ENCODE measurements at places on chromosomes 3 and 15. TPM values are rescaled to one million over a fixed set of nuclear protein-coding genes. Genes with fewer than 3 reads are reported as not detected.

- DNase-seq: no peak
These were observed 10.3 kb downstream of the PLXNB1 start for GRCh38 chr3:48419597-48419996.

- no peak for DNase-seq
These were observed 50.6 kb upstream of the TBC1D23 start for GRCh38 chr3:100209948-100210771.

- no peak for DNase-seq
These were observed 151.1 kb downstream of the OSBPL10 start for GRCh38 chr3:31829826-31830426.

DNA sequence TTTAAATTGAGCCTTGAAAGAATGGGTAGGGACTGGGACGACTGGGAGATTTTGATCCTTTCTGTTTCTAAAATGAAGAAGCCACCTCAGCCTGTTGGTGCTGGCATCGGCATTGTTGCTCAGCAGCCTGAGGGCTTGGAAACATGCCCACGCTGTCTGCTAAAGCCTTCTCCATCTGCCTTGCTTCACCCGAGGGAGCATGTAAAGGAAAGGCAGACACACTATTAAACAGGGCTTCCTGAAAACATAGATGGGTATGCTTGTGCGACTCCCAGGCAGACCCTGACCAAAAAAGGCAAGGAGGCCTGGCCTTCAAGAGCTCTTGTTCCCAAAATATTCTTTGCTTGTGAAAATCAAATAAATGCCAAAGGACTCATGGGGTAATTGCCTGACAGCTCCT, 84.2 kb upstream of the SLC4A7 start:
- DNase-seq: no peak

CPNE9 gene
- total RNA-seq: 0.31 TPM

- no peak for DNase-seq
These were observed 643 bp upstream of the RNU5B-1 start for GRCh38 chr15:65303687-65304380.

MITF gene
- 1.7 TPM for total RNA-seq

DNA sequence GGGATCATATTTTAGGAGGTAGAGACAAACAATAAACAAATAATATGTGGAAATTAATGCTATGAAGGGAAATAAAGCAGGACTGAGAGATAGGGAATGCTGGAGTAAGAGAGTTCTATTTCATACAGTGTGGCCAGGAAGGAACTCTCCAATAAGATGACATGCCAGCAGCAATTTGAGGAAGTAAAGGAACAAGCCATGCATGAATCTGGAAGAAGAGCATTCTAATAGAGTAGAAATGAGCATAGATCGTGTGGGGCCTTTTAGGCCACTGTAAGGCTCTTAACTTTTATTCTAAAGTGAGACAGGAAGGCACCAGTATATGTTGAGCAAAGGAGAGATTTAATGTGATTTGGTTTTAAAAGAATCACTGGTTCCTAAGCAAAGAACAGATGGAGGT, 126.3 kb downstream of the DMXL2 start:
- DNase-seq: no peak

DNA sequence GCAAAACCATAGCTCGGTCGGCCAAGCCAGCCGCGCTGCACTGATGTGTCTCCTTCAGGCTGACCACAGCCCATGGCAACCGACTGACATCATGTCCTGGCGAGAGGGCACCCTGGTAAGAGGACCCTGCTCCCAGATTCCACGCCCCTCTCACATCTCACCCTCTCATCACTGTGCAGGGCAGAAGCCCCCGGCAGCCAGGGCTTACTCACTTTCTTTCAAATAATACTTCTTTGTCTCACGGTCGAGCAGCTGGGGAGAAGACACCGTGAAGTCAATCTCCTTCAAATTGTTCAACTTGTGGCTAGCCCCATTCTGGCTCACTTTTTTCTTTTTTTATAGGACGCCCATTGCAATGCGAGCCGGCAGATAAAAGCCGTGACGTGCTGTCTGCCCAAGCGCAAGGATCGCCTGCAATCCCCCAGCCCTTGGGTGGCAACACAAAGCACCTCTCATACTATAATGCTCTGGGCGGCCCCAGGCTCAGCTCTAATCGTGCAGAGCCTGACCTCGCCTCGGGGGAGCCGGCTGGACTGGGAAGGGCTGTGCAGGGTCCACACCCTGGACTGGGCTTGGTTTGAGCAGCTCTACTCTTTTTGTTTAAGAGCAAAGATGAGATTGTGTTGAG, 33.6 kb downstream of the VGLL4 start:
- no peak for DNase-seq

DNA sequence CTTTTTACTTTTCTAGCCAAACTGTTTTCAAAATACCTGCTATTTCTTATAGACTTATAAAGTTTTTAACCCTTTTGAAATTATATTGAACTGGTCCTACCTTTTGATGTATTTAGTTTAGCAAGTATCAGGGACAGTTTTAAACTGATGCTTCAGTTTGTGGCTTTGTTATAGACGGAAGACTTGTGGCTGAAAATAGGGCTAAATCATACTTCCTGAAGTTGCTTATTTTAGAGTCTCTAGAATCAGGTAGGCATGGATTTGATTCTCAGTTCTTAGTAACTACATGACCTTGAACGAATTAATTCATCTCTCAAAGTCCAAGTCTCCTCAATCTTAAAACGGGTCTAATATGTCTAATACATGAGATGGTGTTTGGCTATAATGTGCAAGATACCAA, 322.8 kb downstream of the RAP2B start:
- no peak for DNase-seq

MESP1 gene
- total RNA-seq: not detected

DNA sequence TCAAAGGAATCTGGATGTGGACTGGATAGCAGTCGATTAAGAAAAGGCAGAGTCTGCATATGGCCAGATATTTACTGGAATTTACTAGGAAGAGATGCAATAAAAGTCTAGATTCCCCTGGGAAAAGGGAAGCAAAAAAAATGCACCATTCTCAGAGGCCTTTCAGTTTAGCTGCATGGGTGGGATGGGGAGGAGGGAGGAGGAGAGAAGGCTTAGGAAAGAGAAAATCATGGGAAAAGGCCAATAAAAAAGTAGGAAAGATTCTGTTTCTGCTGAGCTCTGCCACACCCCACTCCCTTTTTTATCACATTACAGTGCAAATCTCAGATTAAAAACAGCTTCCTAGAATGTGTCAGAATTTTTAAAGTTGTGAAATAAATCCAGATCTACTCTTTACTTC, 103.6 kb downstream of the ADAMTS9 start:
- no peak for DNase-seq

- no peak for DNase-seq
These were observed 77.4 kb downstream of the VPS8 start for GRCh38 chr3:184889312-184889904.

GRCh38 chr3:123143669-123144411, 57.9 kb upstream of the SEC22A start:
- DNase-seq: no peak

DNA sequence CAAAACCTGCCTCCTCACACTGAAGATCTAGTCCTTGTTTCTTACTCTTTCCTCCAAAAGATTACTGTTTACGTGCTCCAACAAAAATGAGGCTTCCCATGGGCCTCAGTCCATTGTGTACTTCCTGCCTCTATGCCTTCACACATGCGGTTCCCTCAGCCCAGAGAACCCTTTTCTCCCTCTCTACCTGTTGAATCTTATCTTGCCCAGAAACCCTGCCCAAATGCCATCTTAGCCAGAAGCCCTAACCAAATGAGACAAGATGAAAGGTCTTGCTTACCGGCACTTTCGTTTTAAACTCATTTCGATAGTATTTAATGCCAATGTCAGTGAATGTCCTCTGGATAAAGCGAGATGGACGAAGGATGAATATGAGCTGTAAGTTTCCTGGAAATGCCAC, 85.5 kb downstream of the B3GNT5 start:
- no peak for DNase-seq

PML gene
- 161 TPM for total RNA-seq

DNA sequence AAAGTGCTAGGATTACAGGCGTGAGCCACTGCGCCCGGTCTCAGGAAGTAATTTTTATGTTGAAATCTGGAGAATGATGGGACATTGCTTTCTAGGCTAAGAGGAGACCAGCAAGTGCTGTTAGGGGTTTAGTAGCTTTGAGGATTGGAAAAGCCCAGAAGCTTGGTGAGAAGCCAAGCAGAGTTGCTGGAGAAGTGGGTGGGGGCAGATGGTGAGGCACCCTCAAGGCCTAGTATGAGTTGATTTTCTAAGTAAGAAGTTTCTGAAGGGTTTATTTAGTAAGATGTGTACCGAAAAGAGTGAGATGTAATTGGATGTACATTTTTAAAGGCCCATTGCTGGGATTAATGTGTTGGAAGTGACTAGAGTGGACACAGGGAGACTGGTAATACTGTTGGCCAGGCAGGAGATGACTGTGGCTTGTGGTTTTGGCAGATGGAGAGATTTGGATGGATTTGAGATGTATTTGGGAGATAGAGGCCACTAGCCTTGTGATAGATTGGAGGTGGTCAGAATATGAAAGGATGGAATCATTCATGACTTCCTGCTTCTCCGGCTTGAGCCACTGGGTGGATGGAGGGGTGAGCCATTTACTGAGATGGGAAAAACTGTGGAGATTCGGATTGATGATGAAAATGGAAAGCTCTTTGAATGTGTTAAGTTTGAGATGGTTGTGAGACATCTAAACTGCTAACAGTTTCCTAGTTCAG, 2.3 kb downstream of the LRRC28 start:
- no peak for DNase-seq

- DNase-seq: no peak
These were observed 29.1 kb upstream of the ABHD10 start for GRCh38 chr3:111949712-111950111.

DNA sequence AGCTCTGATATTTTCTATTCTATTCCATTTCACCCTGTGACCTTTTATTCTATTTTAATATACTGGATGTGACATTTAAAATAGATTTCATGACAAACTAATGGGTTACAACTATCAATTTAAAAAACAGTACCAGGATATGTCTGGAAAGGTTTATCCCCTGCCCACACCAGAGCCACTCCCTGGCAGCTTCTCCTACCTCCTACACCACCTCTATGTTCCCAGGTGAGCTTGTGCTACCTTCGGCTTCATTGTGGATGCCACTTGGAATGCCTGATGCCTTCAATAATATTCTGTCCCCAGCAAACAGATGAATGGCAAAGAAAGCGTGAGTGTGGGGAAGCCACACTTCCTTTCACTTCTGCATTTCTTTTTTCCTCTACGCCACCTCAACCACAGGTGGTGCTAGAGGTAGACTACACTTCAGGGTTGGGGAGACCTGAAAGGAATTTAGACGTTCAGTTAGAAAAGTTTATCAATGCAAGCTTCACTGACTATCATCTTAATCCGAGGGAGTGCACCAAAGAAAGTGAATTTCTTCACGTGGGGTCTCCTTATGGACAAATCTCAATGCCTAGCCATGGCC, 213.0 kb downstream of the SSR3 start:
- DNase-seq: no peak

DNA sequence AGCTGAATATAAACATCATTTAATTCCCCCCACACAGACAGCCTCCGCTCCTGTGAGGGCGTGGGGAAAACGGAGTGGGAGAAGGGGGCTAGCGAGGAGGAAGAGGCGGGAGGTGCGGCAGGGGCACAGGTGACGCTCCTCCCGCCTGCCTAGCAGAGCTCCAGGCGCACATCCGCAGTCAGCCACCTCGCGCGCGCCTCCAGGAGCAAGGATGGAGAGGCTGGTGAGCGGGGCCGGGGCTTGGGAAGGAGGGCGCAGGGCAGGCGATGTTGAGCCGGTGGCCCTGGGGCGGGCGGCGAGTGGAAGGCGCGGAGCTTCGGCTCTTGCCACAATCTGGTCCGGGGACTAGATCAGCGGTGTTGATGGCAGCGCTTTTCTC, at the start of gene CD200:
CD200 (plus strand) TSS at position 155 of the 379 bp plus-strand sequence; CDS start at position 212, 57 bp downstream.
- peak; percentile 69 for DNase-seq

GRCh38 chr3:56761023-56761422, 40.7 kb downstream of the ARHGEF3 start:
- DNase-seq: no peak

DNA sequence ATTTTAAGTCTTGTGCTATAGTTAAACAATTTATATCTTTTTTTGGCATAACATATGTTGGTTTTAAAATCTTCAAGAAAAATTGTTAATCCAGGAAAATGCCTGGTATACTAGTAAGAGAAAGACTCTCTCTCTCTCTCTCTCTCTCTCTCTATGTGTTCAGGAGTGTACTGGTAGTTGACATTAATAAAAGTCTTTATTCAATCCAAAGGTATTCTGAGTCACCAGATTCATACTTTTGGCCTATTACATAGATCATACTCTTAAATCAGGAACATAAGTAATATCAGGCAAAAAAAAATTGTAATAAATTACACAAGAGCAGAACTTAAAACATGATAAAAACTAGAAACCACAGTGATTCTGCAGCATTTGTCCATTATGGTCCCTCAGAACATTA, 70.2 kb downstream of the TFG start:
- DNase-seq: no peak

DNA sequence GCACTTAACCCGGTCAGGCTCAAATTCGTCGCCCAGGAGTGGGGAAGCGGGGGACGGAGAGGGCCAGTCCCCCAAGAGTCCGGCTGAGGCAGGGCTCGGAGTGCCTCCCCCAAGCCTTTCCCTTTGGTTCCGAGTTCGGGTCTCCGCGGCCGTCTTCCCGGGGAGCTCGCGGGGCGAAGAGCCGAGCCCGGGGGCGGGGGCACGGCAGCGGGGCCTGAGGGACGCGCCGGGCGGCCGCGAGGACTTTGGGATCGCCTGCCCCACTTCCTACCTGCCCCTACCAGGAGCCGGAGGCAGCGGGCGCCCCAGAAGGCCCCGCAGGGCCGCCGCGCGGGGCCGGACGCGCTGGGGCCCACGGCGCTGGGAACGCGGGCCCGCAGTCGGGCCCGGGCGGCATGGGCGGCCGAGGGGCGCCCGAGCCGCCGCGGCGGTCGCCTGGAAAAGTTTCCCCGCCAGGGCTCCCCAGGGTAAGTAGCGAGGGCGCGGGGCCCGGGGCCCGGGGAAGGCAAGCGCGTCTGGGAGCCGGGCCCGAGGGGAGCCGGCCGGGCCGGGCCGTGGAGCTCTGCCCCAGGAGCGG, 2.8 kb downstream of the FURIN start:
- peak; percentile 31 for DNase-seq

DNA sequence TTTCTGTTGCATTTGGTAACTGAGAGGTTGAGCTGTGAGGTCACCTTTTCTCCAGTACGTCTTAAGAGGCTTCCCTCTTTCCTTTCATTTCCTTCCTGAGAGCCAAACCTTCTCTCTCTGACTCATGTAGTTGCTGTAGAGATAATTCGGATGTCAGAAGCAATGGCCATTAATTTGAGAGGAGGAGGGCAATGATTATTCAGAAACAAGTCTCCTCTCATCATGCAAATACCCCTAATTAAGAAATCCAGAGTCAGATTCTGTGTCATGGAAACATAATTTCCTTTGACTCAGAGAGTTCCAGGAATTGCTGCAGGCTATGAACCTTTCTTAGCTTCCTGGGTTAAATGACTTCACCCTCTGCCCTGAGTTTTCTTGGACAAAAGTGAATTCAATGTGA, 59.0 kb upstream of the GSK3B start:
- no peak for DNase-seq

All from endothelial cell (in vitro differentiated cells).